ENCODE measurements at places on chromosomes 6 and 20. TPM values are rescaled to one million over a fixed set of nuclear protein-coding genes. Genes with fewer than 3 reads are reported as not detected.

- peak; percentile 41 for DNase-seq
Measured at GRCh38 chr20:62723351-62723750, 14.7 kb downstream of the NTSR1 start.

The TMEM74B gene
- 15.8 TPM for total RNA-seq

The CAGE1 gene
- not detected for total RNA-seq

The YTHDF1 gene
- 33.4 TPM for total RNA-seq

GRCh38 chr6:117359581-117359980 lies 66.2 kb downstream of the ROS1 start:
- DNase-seq: no peak

Measured in lower lobe of right lung (tissue), 2 donors.